Kidney epithelial cell (primary cell): ENCODE measurements at places on chromosomes 7 and 10.
A peak's percentile ranks its signal among the peaks of the same experiment; 100 is the strongest.

GRCh38 chr7:74252893-74253292 is 1.3 kb downstream of the RFC2 start:
- no peak for DNase-seq

- DNase-seq, result no peak
These were observed 1.7 kb upstream of the TNKS2 start for GRCh38 chr10:91796331-91797047.

DNA sequence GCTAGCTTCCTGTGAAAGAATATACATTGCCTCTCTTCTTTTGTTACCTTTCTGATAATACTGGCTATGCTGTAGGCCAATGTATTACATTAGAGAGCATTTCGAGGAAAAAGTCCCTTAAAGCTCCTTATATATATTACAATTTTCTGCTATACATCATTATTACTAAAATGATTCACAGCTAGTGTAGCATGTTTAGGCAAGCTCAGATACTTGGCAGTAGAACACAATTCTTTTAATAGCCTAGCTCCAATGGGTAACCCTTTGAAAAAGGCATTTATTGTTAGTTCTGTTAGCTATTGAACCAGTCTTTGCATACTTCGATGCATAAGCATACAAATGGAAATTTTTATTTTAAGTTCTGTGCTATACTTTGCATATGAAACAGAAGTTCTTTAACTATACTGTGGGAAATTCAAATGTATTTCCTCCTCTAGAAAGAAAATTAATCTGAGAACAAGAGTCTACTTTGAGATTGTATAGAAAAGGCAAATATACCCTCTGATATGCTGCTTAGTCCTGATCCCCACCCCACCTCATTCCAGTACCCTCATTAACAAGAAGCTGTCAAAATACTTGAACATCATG is 55.6 kb upstream of the SKAP2 start:
- DNase-seq, result no peak

- no peak for DNase-seq
These were observed 297.2 kb upstream of the CDC14C start for GRCh38 chr7:48627164-48627563.

DNA sequence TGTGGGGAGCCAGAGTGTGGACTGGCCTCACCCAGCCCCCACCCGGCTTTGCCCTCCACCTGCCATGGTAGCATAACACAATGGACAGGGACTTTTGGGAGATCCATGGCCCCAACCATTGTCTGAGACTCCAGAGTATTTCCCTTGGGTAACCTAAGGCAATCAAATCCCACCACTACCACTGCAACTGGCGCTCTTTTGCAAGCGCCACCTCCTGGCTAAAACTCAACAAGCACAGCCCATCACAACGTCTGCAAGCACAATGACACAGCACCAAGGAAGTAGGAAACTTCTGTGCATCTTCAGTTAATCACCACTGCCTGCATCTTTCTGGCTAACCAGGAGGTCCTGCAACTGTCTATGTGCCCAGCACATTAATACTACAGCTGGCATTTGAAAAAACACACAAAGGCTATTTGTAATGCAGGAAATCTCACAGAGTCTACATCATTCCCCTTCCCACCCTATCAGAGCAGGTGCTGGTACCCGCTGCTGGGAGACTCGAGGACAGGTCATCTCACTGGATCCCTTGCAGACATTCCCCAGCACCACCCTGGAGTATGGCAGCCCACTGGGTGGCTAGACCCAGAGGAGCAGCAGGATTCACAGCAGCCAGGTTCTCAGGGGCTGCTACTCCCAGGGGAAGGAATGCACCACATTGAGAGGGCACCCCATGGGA is 27.7 kb downstream of the ANKRD26 start:
- no peak for DNase-seq

- peak; percentile 52 for DNase-seq
These were observed 66.2 kb downstream of the FAM241B start for GRCh38 chr10:69696073-69696731.

GRCh38 chr7:76364198-76364584 is 5.4 kb upstream of the YWHAG start:
- peak; percentile 56 for DNase-seq

GRCh38 chr10:132138596-132138995 is 48.2 kb upstream of the DPYSL4 start:
- no peak for DNase-seq

DNA sequence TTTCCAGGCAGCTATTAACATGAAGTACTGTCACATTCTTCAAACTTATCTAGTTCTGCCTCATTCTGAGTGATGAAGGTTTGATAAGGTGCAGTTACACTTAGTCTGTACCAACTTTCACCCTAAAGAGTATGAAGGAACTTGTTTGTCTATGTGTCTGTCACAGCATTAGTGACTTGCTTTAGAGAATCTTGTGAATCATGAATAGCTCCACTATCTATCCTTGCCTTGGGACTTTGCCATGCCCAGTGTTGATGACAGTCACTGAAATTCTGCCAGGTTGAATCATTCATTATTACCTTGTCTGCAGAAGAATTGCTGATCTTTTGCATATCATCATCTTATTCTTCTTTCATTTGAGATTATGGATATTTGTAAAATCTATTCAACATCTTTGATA is 50.9 kb upstream of the A1CF start:
- no peak for DNase-seq

GRCh38 chr7:11104578-11104977 is 130.9 kb downstream of the PHF14 start:
- no peak for DNase-seq

- no peak for DNase-seq
These were observed 25.9 kb downstream of the ADAMTS14 start for GRCh38 chr10:70698211-70698610.

GRCh38 chr10:79077488-79078173 is 8.9 kb downstream of the ZMIZ1 start:
- DNase-seq, result no peak

DNA sequence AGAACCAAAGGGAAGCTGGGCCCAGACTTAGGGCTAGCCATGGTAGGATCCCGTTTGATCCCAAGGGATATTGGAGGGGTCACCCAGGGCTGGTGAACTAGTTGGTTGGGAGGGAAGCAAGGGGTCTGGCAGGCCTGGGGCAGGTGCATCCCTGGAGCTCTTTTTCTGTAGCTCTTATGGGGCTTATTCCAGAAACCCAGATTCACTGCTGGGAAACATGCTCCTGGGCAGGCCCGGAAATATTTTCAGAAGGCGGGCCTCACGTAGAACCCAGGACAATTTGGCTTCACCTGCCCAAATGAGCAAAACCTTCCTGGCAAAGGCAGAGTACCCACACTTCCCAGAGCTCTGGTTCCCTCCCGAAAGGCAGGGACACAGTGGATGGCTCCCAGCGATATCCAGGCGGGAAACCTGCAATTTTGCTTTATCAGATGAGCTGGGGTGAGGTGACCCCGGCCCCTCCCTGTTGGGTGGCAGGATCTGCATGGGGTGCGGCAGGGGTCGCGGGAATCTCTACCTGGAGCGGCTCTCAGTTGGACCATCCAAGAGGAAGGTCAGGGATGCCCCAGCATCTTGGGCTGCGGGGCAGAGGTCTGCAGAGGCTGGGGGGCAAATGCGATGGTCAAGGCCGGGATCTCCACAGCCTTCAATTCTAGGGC is 533.9 kb downstream of the TCERG1L start:
- DNase-seq, result no peak

DNA sequence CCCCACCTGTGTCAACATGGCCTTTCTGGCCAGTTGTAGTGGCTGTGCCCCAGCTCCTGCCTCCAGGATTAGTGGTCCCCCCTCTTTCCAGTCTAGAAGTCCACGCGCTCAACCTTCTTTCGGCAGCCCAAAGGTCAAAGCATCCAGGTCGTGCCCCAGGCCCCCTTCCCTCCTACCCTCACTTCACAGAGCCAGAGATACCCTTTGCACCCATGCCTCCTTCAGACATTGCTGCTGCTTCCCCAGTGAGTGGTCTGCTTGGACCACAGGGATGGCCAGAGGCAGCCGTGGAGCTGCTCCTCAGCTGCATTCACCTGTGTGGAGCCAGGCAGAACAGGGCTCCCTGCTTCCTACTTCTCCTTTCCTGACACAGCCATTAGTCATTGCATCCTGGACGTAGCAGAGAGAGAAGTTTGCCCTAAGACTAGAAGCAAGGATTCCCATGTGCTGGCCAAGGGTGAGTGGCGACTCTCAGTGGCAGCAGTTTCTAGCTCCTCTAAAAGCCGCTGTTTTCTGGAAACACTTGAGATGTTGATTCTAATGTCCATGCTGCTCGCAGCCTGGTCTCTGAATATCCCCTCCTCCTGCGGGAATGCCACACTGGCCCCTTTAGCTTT is 243.1 kb upstream of the SHH start:
- no peak for DNase-seq
